D721Med (cell line): ENCODE measurements at places on chromosomes 11 and 22.

DNA sequence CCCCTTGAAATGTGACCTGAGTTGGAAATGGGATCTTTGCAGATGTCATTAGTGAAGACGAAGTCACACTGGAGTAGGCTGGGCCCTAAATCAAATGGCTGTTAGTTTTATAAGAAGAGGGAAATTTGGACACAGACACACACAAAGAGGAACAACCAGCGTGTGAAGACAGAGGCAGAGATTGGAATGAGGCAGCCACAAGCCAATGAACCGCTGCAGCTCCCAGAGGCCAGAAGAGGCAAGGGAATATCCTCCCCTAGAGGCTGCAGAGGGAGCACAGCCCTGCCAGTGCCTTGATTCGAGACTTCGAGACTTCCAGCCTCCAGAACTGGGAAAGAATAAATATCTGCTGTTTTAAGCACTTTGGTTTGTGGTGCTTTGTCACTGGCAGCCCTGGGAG is 484.5 kb downstream of the MN1 start:
- no peak for DNase-seq

DNA sequence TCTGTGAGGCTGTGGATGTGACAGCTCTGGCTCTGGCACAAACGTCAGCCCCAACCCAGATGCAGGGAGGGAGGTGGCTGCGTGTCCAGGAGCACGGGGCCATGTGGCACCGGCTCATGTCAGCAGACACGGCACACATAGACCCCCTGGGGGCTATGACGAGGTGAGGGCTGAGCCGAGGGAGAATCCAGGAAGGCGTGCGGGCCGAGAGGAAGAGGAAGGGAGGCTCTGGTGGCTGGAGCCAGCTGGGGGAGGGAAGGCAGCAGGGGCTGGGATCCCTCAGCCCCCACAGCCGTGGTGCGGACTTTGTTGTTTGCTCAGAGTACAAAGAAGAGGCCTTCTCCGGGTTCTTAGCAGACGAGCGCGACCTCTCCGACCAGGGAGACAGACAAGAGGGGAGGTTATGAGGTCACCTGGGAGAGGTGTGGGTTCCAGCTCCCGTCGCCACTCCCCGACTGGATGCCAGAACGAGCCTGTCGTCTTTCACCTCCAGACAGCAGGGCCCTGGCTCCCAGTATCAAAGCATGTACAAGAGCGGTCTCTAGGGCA is 46.1 kb downstream of the CDKN1C start:
- no peak for DNase-seq

- DNase-seq, result no peak
These were observed 5.7 kb downstream of the SIGIRR start for GRCh38 chr11:409008-409599.

DNA sequence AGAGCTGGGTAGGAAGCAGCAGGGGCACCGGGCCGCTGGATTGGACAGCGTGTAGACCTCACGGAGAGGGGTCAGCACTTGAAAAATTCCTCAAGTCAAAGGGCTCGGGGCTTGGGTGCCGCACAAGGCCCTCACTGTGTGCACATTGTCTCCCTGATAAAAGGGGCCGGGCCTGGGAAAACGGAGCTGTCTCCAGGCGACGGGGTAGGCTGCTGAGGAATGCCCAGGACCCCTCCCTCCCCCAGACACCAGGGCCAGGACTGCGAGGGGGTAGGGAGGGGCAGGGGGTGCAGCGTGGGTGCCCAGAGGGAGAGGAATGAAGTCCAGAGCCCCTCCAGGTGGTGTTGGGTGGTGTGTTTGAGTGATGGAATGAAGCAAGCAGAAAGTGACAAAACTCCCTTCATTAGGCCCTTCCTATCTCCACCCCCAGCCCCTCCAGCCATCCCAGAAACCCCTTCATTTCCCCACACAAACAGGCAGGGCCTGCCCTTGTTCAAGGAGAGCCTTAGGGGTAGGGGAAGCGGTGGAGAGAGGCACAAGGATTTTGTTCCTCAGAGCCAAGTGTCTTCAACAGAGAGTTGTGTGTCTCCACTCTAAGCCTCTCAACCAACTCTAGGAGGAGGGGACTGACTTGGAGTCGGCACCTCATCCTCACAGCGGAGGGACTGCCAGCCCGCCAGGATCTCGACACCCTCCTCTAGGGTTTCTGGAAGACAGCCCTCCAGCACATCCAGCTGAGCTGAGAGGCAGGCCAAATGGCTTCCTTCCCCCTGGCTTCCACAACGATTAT is 63.9 kb downstream of the SYN3 start:
- peak; percentile 18 for DNase-seq

DNA sequence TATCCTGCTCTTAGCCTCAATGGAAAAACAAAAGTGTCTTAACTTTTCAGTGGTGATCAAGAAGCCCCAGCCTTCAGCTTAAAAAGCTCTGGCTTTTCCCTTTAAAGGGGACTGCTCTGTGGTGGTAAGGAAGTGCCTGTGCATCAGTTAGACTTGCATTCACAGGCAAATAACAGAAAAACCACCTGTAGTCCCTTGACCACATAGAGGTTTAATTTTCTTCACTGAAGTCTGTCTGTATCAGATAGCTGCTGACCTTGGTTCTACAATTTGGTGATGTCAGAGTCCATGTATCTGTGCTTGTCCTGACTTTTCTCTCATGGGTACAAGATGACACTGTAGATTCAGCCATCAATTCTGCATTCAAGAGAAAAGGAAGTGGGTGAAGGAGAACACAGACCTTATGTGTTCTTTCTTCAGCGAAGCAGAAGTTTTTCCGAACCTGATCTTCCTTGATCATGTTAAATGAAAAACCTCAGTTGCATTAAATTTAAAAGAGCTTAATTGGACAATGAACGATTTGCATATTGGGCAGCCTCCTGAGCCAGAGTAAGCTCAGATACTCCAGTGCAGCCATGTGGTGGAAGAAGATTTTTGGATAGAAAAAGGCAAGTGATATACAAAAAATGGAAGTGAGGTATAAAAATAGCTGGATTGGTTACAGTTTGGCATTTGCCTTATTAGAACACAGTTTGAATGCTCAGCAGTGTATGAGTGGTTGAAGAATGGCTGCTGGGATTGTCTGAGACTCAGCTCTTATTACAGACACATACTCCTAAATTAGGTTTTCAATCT is 43.2 kb upstream of the RDX start:
- DNase-seq, result no peak

DNA sequence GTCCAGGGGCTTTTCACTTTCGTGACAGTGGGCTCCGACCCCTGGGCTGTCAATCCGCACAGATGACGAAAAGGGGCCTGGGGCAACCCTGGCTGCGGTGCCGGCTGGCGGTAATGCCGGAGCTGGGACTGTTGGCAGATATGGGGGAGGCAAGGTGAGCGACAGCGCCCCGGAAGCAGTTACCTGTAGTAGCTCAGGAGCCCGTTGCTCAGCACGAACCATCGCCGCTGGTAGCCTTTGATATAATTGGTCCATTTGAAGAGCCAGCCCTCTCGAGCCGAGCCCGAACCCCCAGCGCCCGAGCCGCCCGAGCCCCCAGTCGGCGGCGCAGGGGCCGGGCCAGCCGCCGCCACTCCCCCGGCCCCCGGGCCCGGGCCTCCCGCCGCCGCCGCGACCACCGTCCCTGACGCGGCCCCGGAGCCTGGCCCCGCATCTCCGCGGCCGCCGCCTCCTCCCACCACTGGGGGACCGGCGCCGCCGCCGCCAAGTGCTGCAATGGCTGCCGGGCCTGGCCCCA is 396 bp downstream of the OSBP start:
- DNase-seq, result no peak

GRCh38 chr11:68775951-68776388 is 24.6 kb upstream of the TESMIN start:
- no peak for DNase-seq

DNA sequence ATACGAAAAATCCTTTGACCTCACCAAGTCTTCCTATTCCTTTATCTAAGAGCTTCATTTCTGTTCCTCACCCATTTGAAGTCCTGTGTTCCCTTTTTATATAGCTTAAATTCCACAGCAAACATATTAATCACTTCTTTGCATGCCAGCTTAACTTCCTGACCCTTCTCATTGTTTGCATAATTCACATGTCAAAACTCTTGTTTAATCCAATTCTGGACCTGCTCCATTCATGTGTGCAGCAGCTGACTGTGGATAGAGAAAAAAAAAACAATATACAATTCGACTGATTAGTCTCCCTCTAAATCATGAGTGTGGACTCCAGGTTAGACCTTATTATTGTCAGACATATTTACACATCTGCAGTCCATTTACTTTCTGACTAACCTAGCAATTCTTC is 991.2 kb upstream of the TENM4 start:
- no peak for DNase-seq

GRCh38 chr22:46272196-46272595 is 4.4 kb downstream of the TTC38 start:
- DNase-seq, result no peak

DNA sequence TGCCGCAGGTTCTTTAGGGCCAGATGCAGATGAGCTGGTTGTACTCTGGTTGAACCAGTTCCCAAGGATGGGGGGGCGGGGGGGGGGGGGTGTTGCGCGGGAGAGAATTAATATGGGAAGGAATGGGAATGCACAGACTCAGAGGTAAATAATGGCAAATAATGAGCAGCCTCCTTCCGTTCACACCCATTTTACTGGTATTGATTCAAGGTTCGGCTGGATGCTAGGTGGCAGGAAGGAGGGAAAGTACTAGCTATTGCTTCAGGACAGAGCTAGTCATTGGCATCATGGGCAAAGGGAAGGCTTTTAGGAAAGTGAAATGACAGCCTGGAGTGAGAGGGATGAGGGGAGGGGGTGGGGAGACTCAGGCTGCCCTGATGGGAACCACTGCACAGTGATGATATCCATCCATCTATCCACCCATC is at the start of gene VSTM5:
Gene VSTM5 (minus strand): TSS at position 25 of the 425 bp plus-strand sequence. CDS start 116 bp downstream, outside the sequence.
- no peak for DNase-seq

DNA sequence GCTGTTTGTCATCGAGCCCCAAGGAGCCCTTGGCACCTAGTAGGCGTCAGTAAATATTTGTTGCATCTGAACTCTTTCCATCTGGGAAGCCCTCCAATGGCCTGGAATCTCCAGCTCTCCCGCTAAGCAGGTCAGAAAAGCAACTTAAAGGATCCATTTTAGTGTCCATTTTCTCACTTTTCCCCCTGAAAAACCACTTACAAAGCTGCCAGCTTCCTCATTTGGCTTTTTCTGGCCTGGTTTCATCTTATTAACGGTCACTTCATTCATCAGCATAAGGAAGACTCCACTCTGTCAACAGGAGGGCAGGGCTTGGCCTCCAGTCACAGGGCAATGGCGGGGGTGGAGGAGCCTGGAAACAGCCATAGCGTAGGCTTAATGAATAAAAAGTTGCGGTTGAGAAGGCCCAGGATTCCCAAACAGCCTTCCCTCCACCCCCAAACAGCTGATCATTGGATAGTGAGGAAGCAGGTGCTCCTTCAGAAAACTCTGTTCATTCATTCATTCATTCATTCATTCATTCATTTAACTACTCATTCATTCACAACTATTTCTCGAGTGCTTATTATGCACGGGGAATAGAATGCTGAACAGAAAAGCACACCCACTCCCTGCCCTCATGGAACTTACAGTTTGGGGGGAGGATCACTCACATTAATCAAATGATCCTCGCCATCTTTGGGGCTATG is 104.5 kb upstream of the RCN1 start:
- no peak for DNase-seq

DNA sequence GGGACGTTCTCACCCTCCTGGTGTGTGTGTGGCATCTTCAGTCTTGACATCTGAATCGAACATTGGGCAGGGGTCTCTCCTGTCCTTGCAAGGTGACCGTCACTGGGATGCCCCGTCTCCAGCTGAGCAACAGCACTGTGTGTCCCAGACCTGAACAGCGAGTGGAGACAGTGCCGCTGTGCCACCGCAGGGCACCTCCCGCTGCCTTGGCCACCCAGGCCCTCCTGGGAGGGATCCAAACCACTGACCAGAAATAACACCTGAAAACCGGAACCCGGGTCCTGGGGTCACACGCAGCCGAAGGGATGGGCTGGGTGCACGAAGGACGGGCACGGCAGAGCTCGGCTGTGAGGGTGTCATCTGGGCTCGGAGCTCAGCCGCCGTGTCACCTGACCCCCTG is 102.2 kb downstream of the BRD1 start:
- no peak for DNase-seq

DNA sequence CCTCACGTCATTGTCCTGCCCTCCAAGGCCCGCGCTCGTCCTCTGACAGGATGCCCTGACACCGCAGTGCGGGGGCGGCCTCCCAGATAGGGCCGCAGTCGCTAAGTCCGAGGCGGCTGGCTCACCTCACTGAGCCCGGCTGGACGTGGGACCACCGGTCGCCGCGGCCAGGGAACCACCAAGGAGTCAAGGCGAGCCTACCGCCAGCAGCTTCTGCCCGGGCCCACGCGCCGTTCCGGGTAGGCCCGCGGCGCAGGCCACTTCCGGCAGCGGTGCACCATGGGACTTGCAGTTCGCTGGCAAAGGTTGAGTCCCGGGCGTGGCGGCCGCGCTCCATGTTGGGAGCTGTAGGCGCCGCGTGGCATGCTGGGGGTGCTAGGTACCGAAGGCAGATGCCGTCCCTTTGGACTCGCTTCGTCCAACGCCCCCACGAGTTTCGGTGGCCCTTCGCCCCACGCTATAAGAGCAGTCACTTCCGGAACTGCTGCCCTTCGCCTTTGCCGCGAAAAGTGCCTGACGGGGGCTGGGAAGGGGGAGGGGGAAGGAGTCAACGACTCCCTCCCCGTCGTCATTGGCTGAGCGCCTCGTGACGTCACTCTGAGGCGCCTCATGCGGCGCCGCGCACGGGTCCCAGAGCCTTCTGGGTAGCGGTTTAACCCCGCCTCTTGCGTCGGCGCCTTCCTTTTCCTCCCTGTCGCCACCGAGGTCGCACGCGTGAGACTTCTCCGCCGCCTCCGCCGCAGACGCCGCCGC is at the start of gene RPLP2:
Gene RPLP2 (plus strand): TSS at position 681 of the 753 bp plus-strand sequence. CDS start 268 bp downstream, outside the sequence.
- DNase-seq, result peak; percentile 88

DNA sequence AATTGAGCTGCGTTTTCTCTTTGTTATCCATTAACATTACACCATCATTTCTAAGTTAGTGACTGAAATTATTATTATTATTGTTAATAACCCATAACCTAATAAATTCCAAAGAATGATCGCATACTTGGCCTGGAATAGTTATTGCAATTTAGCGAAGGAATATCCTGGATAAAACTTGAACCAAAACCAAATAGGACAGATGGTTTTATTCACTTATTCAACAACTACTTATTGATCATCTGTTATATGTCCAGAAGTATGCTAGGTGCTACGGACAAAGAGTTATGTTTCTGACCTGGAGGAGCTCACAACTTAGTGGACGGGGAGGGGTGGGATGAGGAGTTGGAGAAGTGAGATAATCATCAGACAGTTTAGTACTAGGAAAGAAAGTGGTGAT is 44.8 kb upstream of the ARHGAP20 start:
- no peak for DNase-seq

DNA sequence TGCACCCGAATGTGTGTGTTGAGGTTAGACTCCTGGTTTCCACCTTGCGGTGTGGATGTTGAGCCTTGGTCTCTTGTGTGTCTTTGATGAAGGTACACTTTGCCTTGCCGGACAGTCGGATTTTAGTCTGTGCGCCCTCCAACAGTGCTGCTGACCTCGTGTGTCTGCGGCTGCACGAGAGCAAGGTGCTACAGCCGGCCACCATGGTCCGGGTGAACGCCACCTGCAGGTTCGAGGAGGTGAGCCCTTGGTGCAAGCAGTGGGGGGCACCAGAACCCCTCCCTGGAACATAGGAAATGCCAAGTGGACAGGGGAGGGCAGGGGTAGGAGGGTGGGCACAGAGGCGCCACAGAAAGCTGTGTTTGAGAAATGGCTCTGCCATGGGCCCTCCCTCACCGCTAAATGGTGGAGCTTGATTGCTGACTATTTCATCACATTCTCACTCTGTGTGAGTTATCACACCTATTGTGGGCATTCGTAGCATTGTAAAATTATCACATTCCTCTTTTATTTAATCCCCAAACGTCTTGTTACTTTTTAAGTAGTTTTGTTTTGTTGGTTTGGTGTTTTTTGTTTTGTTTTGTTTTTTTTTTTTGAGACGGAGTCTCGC is 26.4 kb upstream of the PANX2 start:
- no peak for DNase-seq

GRCh38 chr11:31643857-31644256 is 134.3 kb downstream of the ELP4 start:
- no peak for DNase-seq
